ENCODE measurements at places on chromosomes 5 and 9.

GRCh38 chr5:127723571-127723970 is 20.4 kb downstream of the CCDC192 start:
- DNase-seq: no peak

GRCh38 chr9:136488247-136489214 is 5.7 kb upstream of the SEC16A start:
- peak; percentile 58 for DNase-seq

GRCh38 chr5:75566710-75567309 is 44.4 kb upstream of the ANKDD1B start:
- peak; percentile 63 for DNase-seq

GRCh38 chr9:35729700-35730485 is 2.1 kb downstream of the TLN1 start:
- no peak for DNase-seq

DNA sequence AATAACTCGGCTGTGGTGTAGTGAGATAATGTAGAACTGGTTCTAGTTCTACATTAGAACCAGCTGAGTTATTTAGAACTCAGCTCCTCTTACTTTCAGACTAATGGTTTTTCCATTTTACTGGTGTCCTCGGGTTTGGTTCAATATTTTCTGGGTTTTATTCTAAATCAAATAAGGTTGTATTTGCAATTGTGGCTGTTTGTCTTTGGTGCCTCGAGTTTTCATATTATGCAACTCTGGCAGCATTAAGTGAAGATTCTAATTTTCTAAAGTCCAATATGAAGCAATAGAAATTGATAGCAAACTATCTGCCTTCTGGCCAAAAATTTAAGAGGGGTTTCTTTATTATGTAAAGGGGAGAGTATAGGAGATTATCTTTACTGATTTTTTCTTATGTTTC is 19.0 kb downstream of the C6 start:
- no peak for DNase-seq

DNA sequence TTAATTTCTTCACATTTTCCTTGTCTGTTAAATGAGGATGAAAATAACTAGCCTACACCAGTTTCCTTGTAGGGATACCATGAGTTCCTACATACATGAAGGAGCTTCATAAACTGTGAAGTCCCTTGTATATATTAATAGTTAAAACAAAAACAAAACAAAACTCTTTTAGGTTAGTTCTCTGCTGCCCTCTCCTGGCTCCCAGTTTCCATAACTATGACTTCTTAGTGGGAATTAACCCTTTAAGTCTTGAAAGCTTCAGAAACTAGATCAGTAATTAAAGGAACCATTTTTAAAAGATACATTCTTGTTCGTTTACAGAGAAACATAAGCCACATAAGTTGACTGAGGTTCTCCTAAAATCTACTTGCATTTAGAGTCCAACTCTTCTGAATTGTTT is 500.0 kb upstream of the C9orf72 start:
- no peak for DNase-seq

GRCh38 chr9:38434853-38435252 is 10.6 kb upstream of the IGFBPL1 start:
- no peak for DNase-seq

GRCh38 chr5:171524466-171524865 is 105.0 kb downstream of the FGF18 start:
- no peak for DNase-seq

- DNase-seq: no peak
Observed at GRCh38 chr9:98657897-98658296, 50.8 kb downstream of the GABBR2 start.

DNA sequence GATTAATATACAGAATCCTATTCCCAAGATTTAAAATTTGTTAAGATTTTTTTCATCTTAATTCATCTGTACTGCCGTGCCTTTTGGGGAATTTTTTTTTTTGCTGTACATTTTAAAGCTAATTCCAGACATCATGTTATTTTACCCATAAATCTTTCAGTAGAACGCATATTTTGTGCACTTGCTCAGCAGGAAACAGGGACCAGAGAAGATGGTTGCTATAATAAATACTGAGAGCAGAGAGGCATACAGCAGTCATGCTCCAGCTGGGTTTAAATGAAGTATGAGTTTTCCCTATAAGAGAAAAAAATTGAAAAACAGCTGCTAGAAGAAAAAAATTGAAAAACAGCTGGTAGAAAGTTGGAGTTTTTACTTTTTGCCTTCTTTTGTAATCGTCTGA is 196.9 kb upstream of the PUM3 start:
- no peak for DNase-seq

GRCh38 chr5:168002116-168002515 is 289.3 kb upstream of the WWC1 start:
- no peak for DNase-seq

GRCh38 chr9:33880211-33881089 is 63.5 kb downstream of the UBE2R2 start:
- DNase-seq: no peak

- DNase-seq: no peak
Observed at GRCh38 chr5:78287833-78288232, 6.7 kb downstream of the AP3B1 start.

GRCh38 chr5:78328585-78329173 is 31.7 kb upstream of the SCAMP1 start:
- DNase-seq: no peak

DNA sequence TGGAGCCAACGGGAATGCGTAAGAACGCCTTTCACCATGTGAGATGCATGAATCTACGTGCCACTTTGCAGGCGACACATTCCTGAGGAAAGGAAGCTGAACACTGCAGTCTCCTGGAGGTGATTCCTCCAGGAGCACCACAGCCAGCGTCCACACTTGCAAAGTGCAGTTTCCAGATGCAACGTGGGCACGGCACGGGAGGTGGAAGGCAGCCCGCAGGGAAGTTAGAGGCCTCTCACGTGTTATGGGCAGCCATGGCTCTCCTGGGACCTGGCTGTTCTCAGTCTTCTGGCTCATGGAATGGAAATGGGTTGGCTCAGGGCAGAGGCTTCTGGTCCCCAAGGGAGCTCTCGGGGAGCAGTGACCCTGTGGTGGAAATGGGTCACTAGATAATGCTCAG is 381.0 kb upstream of the IRX4 start:
- no peak for DNase-seq

- DNase-seq: no peak
Observed at GRCh38 chr5:117295941-117296340, 721.3 kb upstream of the SEMA6A start.

- no peak for DNase-seq
Observed at GRCh38 chr9:124813041-124813440, 36.1 kb downstream of the OLFML2A start.

DNA sequence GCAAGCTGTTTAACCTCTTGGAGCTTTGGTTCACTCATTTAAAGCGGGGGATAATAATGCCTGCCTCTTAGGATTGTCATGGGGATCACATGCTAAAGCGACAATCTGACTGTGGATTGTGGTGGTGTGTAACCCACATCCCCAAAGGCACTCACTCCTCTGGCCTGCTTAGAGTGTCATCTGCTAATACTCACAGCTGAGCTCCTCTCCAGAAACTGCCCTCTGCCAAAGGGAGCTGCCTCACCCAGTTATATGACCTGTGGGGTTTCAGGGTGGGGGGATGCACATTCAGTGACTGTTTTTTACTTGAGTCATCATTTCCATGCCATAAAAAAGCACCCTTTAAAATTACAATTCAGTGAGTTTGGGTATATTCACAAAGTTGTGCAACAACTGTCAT is 110.0 kb upstream of the SPOCK1 start:
- DNase-seq: no peak

DNA sequence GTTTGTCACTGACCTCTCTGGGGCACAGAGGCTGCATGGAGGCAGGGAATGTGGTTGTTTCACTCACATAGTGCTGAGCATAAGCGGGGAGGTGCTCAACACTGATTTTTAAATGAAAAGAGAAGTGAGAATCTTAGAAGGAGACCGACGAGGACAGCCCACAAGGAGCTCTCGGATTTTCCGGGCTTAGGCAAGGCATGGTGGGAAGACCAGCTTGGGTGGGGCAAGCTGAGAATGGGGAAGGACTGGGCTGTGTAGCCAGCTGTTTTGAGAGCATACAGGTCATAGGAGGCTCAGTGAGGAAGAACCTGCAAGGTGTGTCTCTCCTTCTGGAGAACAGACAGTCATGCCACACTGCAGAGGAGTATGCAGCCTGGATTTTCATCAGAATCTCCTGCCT is 86.0 kb upstream of the TNFSF8 start:
- DNase-seq: no peak

DNA sequence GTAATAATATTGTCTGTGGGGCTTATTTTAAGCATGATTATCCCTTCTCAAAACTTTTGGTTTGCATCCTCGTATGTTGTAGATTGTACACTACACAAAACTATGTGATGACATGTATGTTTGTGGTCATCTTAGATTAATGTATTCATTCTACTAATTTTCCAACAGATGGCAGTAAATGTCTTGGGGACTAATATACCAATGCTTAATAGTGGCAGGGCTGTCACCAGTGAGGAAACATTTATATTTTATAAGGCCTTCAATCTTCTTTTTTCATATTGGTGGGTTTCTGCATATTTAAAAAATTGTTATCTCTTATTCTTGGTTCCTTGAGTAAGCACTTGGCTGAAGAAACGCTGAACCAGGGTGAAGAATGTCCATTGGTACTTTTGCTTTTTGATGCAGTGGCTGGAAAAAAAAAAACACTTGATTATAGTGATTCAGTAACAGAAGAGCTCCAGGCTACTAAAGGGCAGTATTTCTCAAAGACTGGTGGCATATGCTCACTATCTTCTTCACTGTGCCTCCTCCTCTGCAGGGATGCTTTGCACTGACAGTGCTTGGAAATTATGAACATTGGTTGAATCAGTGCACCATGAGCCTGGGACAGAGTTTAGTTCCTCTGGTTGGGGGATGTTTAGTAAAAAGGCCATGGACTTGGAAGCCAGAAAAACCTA is 530.3 kb downstream of the RASEF start:
- DNase-seq: no peak

DNA sequence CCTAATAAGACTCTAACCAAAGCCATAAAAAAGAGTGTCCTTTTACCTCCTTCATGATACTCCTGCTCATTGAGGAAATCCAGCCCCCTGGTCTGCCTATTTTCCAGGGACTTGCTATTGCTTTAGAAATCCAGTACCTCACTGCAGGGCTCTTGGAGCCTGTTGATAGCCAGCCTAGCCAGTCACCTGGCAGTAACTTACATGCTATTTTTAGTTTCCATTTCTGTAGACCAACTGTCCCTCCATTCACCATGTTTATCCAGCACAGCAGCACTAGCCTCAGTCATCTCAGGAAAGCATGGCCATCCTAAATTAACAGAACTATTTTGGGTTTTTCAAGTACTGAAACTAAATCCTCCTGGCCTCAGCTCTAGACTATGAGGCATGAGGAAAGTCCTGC is 91.5 kb upstream of the PHF24 start:
- DNase-seq: no peak
